ENCODE measurements at places on chromosomes 16 and 17. TPM values are rescaled to one million over a fixed set of nuclear protein-coding genes. Genes with fewer than 3 reads are reported as not detected.
A peak's percentile ranks its signal among the peaks of the same experiment; 100 is the strongest.

The TOX3 gene
- not detected for total RNA-seq

The TRPV2 gene
- total RNA-seq, result 97.0 TPM

The ACE gene
- total RNA-seq, result 18.2 TPM

- peaks cover 28% of the 10 kb centered on the region for H3K4me1 ChIP-seq
- peak overlapping the region; percentile 86 for H3K4me3 ChIP-seq
- peak overlapping the region; percentile 65 for H3K27ac ChIP-seq
- H3K36me3 ChIP-seq, result peaks cover 23% of the 10 kb centered on the region
- H3K27me3 ChIP-seq, result no peaks in the 10 kb centered on the region
- DNase-seq, result no peak
Observed at GRCh38 chr16:81036751-81037350, 1.2 kb downstream of the ATMIN start.

The MFAP4 gene
- not detected for total RNA-seq

DNA sequence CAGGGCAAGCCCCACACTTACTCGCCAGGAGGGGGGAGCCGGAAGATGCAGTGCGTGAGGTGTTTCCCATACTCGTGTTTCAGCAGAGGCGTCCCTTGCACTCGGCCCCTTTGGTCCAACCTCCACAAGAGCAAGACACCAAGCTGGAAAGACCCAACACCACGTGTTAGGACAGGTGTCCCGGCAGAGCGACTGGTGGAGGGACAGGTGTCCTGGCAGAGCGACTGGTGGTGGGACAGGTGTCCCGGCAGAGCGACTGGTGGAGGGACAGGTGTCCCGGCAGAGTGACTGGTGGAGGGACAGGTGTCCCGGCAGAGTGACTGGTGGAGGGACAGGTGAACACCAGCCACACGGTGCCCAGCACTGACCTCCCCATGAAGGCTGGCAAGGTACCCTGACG is 19.4 kb downstream of the IFT140 start:
- H3K27ac ChIP-seq, result no peak overlapping the region
- no peaks in the 10 kb centered on the region for H3K36me3 ChIP-seq
- H3K27me3 ChIP-seq, result no peaks in the 10 kb centered on the region
- H3K4me1 ChIP-seq, result no peaks in the 10 kb centered on the region

The FOXL1 gene
- total RNA-seq, result not detected

GRCh38 chr17:3695723-3696411 is at the start of gene P2RX5:
Gene P2RX5, minus strand, starts transcription at chr17:3696155. Its CDS starts 150 bp downstream, at chr17:3696005.
- H3K4me1 ChIP-seq, result peaks cover 13% of the 10 kb centered on the region
- H3K27me3 ChIP-seq, result no peaks in the 10 kb centered on the region
- peak within 1 kb of the TSS; percentile 92 for H3K27ac ChIP-seq
- H3K4me3 ChIP-seq, result peak within 1 kb of the TSS; percentile 98

DNA sequence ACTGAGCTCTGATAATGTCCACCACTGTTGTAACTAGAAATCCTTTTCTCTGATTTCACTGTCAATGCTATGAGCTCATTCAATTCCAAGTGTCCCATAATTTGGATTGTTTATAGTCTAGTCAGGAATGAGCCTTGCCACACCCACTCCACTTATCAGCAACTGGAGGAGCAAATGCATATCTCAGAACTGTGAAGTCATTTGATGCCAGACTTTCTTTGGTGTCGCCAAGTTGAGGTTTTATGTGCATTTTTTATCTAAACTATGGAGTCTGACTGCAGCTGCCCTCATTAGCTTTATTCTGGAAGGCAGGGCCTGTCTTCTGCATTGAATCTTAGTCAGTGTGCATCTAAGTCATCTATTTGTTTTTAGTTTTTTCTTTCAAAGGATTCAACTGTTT is 361.3 kb downstream of the PMP22 start:
- no peak for DNase-seq
- H3K27ac ChIP-seq, result no peak overlapping the region
- no peak overlapping the region for H3K4me3 ChIP-seq
- H3K27me3 ChIP-seq, result peaks cover 10% of the 10 kb centered on the region
- no peaks in the 10 kb centered on the region for H3K4me1 ChIP-seq
- H3K36me3 ChIP-seq, result no peaks in the 10 kb centered on the region

GRCh38 chr17:7258731-7259554 is 3.3 kb downstream of the CLDN7 start:
- peaks cover 18% of the 10 kb centered on the region for H3K27me3 ChIP-seq
- H3K4me3 ChIP-seq, result no peak overlapping the region
- no peak overlapping the region for H3K27ac ChIP-seq
- DNase-seq, result no peak
- H3K4me1 ChIP-seq, result peaks cover 21% of the 10 kb centered on the region

The MMP28 gene
- 0.45 TPM for total RNA-seq

The PTX4 gene
- total RNA-seq, result not detected

The ADAP2 gene
- 2.2 TPM for total RNA-seq

DNA sequence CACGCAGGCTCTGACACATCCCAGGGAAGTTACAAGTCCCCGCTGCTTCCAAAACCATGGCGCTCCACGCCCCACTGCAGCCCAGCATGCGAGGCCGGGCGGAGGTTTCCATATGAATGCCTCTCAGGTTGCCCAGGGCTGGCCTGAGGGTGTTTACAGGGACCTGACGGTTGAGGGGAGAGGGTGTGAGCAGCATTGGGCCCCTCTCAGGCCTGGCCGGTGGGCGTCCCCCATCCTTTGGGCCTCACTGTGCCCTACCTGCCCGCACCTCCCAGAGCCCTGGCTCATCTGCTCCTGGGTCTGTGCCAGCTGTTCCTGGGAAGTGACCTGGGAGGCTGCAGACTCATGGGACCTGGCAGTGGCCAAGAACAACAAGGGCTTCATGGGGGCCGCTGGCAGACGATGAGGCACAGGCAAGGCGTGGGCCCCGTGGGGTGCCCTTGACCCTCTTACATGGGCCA is 173.5 kb downstream of the C16orf95 start:
- no peaks in the 10 kb centered on the region for H3K36me3 ChIP-seq
- H3K4me3 ChIP-seq, result no peak overlapping the region
- H3K4me1 ChIP-seq, result no peaks in the 10 kb centered on the region

GRCh38 chr17:27588354-27588753 is 42.6 kb upstream of the LGALS9 start:
- peaks cover 5% of the 10 kb centered on the region for H3K36me3 ChIP-seq
- H3K27me3 ChIP-seq, result no peaks in the 10 kb centered on the region
- DNase-seq, result no peak
- no peak overlapping the region for H3K4me3 ChIP-seq
- H3K27ac ChIP-seq, result no peak overlapping the region

GRCh38 chr16:24769806-24770205 is 40.4 kb downstream of the TNRC6A start:
- DNase-seq, result no peak
- H3K27me3 ChIP-seq, result no peaks in the 10 kb centered on the region
- peaks cover 3% of the 10 kb centered on the region for H3K4me1 ChIP-seq
- no peak overlapping the region for H3K4me3 ChIP-seq

DNA sequence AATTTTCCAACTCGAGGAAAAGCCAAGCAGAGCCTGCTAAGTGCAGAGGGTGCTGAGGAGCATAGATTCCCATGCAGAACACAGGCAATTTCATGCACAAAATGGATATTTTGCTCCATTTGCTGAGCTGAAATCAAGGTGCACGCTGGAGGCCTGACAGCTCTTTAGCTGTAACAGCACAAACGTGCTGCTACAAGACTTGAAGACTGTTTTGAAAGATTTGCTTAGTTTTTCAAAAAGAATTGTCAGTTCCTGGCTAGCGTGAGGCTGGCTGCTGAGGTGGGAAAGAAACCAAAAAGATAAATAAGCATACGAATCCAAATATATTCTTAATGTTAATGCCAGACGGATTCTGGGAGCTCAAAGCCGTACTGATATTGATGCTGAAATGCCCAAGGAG is 309.0 kb upstream of the MAF start:
- H3K27me3 ChIP-seq, result no peaks in the 10 kb centered on the region
- DNase-seq, result no peak
- H3K36me3 ChIP-seq, result no peaks in the 10 kb centered on the region
- no peaks in the 10 kb centered on the region for H3K4me1 ChIP-seq

The SLC35B1 gene
- total RNA-seq, result 48.5 TPM

The SERPINF2 gene
- 0.23 TPM for total RNA-seq

The KRT28 gene
- not detected for total RNA-seq

GRCh38 chr17:3982541-3983017 is 18.3 kb upstream of the ATP2A3 start:
- DNase-seq, result peak; percentile 21
- H3K36me3 ChIP-seq, result no peaks in the 10 kb centered on the region
- no peak overlapping the region for H3K4me3 ChIP-seq
- H3K27ac ChIP-seq, result no peak overlapping the region

DNA sequence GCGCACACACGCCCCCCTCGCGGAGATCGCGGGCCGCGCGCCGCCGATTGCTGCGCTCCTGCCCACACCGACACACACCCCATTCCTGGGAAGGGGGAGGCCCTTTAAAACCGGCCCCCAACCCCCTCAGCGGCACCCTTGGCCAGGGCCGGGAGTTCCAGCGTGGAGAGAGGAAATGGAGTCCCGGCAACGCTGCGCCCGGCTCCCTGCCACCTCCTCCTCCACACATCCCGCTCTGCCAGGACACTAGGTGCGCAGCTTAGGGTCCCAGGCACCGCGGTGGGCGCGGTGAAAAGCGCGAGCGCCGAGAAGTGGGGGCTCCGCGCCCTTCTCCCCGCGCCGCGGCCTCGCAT is 397 bp downstream of the CDC42EP4 start:
- no peaks in the 10 kb centered on the region for H3K4me1 ChIP-seq
- no peaks in the 10 kb centered on the region for H3K36me3 ChIP-seq
- H3K27me3 ChIP-seq, result peaks cover 19% of the 10 kb centered on the region
- H3K4me3 ChIP-seq, result peak overlapping the region; percentile 83
- H3K27ac ChIP-seq, result no peak overlapping the region

GRCh38 chr16:12536412-12536746 is 267.3 kb downstream of the CPPED1 start:
- H3K4me1 ChIP-seq, result peaks cover 50% of the 10 kb centered on the region
- no peak for DNase-seq
- H3K27me3 ChIP-seq, result no peaks in the 10 kb centered on the region
- H3K4me3 ChIP-seq, result no peak overlapping the region
- peaks cover 4% of the 10 kb centered on the region for H3K36me3 ChIP-seq
- H3K27ac ChIP-seq, result peak overlapping the region; percentile 21

DNA sequence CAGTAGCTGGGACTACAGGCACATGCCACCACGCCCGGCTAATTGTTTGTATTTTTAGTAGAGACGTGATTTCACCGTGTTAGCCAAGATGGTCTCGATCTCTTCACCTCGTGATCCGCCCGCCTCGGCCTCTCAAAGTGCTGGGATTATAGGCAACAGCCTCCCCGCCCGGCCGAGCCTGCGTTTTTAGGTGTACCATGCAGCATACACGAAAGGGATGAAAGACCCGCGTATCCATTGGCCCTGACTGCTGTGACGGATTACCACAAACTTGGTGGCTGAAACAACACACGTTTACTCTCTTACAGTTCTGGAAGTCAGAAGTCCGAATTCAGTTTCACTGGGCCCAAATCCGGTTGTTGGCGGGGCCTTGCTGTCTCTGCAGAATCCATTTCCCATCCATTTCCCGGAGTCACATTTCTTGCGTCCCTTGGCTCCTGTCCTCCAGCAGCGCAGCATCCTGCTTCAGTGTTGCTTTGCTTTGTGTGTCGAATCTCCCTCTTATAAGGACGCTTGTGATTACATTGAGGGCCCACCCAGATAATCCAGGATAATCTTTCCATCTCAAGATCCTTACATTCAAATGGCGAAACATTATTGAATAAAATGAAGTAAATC is 8.3 kb upstream of the GUCY2D start:
- peaks cover 26% of the 10 kb centered on the region for H3K27me3 ChIP-seq
- no peaks in the 10 kb centered on the region for H3K36me3 ChIP-seq
- no peak overlapping the region for H3K4me3 ChIP-seq
- no peak overlapping the region for H3K27ac ChIP-seq
- peaks cover 13% of the 10 kb centered on the region for H3K4me1 ChIP-seq
- DNase-seq, result no peak

GRCh38 chr17:73052923-73053322 is 39.6 kb downstream of the SLC39A11 start:
- peaks cover 14% of the 10 kb centered on the region for H3K36me3 ChIP-seq
- H3K4me1 ChIP-seq, result no peaks in the 10 kb centered on the region
- no peak overlapping the region for H3K27ac ChIP-seq
- no peaks in the 10 kb centered on the region for H3K27me3 ChIP-seq
- no peak overlapping the region for H3K4me3 ChIP-seq

The HBM gene
- not detected for total RNA-seq

DNA sequence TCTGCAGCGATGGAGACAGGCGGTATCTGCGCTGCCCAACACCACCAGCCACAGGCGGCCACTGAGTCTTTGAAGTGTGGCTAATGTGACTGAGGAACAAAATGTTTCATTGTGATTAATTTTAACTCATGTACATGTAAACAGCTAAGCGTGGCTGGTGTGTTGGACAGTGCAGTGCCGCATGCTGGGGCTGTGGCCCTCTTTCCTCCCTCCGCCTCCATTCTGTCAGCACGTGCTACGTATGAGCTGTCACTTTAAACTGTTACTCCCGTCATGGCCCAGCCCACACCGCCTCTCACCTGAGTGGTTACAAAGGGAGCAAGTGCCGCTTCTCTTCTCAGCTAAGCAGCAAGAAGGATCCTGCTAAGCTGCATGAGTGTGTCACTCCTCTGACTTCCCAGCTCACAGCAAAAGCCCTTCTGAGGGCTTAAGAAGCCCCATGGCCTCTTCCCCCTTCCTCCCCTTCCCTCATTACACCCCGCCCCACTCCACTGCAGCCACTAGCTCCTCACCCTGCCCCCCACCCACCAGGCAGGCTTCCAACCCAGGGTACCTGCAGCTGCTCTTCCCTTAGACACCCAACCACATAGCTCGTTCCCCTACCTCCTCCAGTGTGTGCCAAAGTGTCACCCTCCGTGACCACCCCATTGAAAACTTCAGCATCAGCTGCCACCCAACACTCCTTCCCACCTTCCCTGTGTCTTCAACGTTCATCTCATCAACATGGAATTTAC is 15.0 kb downstream of the HASPIN start:
- H3K27ac ChIP-seq, result peak overlapping the region; percentile 49
- H3K4me1 ChIP-seq, result peaks cover 34% of the 10 kb centered on the region

The CHP2 gene
- not detected for total RNA-seq

The NPIPA2 gene
- 2.6 TPM for total RNA-seq
